ENCODE measurements at places on chromosomes 2 and 18.

- no peak for DNase-seq
These were observed 184.6 kb upstream of the SRD5A2 start for GRCh38 chr2:31765078-31765945.

- DNase-seq: no peak
These were observed 90.9 kb downstream of the MYCN start for GRCh38 chr2:16031058-16031847.

DNA sequence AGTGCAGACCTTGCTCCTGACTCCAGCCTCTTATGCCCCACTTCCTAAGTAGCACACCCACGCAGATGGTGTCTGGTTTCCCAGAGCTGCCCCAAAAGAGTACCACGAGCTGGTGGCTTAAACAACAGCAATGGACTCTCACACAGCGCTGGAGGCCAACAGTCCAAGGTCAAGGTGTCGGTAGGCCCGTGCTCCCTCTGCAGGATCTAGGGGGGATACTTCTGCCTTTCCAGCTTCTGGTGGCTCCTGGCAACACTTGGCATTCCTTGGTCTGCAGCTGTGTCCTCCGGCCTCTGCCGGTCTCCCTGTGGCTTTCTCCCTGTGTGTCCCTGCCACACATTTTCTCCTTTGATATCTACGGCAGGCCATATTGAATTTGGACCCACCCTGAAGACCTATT, 99.0 kb downstream of the TSHZ1 start:
- no peak for DNase-seq

GRCh38 chr18:59918320-59918755, 18.5 kb downstream of the PMAIP1 start:
- DNase-seq: no peak

DNA sequence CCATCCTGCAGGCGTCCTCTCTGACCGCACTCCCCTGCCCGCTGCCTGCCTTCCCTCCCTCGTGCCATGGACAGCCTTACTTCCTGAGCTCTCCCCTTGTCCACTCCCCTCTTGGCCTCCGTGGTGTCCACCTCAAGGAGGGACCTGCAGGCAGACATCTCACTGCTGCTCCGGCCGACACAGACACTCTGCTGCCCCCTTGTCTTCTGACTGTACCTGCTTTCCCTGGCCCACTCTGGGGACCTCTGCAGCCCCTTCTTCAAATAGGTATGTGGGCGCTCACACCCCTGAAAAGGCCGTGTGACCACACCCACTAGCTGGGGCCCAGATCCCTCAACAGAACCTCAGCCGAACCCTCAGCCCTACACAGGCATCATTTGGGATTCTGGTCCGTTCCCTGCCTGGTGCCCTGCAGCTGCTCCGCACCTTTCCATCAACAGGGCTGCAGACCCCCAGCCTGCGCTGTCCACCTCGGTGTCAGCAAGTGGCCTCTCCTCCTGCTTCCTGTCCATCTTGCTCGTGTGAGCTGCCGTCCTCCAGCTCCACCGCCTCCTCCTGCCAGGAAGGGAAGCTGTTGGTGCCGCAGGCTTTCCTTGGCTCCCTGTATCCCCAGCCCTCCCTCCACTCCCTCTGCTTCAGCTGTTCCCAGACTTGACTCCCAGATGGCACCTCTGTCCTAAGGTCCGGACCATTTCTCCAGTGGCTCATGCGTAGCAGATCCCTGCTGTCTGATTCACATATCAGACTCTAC, 94.1 kb downstream of the KLHL29 start:
- no peak for DNase-seq

GRCh38 chr2:213022987-213023386, 128.4 kb downstream of the IKZF2 start:
- peak; percentile 18 for DNase-seq

DNA sequence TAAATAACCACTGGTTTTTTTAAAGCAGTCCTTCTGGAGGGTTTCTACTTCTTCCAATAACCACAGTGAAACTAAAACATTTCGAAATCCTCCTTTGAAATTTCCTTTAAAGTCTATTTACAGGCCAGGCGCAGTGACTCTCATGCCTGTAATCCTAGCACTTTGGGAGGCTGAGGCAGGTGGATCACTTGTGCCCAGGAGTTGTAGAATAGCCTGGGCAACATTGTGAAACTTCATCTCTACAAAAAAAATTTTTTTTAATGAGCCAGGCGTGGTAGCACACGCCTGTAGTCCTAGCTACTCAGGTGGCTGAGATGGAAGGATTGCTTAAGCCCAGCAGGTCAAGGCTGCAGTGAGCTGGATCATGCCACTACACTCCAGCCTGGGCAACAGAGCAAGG, 15.2 kb downstream of the KIDINS220 start:
- DNase-seq: no peak

DNA sequence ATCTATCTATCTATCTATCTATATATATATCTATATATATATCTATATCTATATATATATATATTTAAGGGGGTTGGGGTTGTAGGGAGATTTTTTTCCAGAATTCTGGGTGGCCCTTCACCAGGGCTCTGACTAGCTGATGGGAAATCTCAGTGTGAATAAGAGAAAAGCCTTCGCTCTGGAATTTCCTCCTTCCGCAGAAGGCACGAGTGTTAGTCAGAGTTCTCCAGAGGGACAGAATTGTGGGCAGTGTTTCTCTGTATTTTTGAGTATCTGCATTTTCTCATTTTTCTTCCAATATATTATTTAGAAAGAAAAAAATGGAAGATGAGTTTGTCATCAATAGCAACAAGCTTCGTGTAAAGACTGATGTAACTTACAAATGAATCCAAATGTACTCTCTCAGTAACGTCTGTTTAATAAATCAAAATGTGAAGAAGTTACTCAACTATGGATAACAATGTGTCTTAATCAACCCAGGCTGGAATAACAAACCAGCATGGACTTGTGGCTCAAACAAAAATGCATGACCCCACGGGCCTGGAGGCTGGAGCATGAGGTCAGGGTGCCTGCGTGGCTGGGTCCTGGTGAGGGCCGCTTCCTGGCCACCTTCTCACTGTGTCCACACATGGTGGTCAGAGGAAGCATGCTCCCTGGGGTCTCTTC, 10.6 kb upstream of the SNTG2 start:
- DNase-seq: no peak

- DNase-seq: no peak
These were observed 239.5 kb upstream of the KLHL29 start for GRCh38 chr2:23145460-23145859.

GRCh38 chr18:48859311-48860268, 91.2 kb downstream of the SMAD7 start:
- DNase-seq: no peak

DNA sequence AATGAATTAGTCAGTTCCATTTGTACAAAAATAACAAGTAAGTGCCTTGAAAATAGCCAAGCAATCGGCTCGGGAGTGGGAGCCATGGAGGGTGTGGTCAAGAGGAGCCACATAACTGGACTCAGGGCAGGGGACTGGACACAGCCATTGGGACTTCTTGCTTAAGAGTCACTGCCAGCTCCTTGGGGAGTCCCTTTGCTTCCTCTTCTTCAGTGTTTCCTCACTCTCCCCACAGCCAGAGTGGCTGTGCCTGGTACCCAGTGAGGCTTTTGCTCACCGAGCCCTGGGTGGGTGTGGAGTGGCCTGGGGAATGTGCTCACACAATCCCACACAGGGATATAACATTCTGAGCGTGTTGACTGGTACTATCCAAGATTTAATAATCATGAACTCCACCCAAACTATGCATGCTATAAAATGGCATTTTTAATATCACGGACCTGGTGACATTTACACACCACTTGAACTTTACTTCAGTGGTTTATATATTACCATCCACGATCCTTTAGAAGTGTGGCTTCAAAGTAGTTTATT, 94.6 kb downstream of the PTGR3 start:
- no peak for DNase-seq

GRCh38 chr2:86283411-86284030, 53.9 kb downstream of the REEP1 start:
- no peak for DNase-seq

DNA sequence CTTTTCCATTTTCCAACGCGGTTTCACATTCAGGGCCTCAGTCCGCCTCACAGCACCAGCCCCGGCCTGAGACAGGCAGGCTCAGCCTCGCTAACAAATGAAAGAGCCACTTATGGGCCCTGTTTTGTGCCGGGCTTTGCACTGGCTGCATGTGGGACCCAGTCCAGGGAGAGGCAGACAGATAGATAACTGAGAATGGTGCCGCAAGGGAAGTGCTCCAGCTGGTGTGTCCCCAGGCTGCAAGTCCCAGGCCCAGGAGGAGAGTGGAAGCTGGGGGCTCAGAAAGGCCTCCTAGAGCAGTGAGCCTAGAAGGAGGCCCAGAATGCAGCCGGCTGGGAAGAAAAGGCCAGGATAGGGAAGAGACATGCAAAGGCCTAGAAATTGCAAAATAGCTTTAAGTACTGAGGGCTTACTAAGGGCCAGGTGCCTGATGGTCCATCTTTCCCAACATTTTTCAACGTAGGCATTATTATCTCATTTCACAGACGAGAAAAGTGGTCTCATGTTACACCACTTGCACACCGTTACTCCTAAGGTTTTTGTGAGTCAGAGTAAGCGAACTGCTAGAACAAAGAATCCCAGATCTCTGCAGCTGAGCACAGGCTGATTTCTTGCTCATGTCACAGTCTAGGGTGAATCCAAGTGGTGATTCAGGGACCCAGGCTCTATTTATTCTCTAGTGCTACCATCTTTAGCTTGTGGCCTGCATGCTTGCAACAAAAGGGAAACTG, 26.0 kb downstream of the ADRA2B start:
- DNase-seq: no peak

- DNase-seq: no peak
These were observed 71.0 kb upstream of the TAF1B start for GRCh38 chr2:9772035-9772998.

- DNase-seq: peak; percentile 42
These were observed 68.6 kb downstream of the ZC3H6 start for GRCh38 chr2:112343827-112344585.

- no peak for DNase-seq
These were observed 90.3 kb downstream of the PTPN4 start for GRCh38 chr2:119849838-119850565.

GRCh38 chr18:51857989-51858388, 482.0 kb upstream of the DCC start:
- no peak for DNase-seq

DNA sequence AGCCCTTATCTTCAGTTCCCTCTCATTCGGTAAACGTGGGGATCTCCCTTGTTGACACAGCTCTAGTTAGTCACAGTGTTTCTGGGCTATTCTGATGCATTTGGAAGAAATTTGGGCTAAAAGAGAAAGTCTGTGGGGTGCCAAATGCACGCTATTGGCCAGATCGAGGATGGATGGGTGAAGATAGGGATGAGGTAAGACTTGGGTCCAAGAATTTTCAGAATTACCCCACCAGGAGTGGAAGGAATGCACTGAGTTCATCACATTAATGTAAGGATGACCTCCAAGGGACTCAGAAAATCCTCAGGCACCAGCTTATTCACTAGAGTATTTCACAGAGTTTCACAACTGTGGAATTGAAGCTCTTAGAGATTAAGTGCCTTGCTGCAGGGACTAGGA, 49.3 kb downstream of the NRP2 start:
- peak; percentile 41 for DNase-seq

DNA sequence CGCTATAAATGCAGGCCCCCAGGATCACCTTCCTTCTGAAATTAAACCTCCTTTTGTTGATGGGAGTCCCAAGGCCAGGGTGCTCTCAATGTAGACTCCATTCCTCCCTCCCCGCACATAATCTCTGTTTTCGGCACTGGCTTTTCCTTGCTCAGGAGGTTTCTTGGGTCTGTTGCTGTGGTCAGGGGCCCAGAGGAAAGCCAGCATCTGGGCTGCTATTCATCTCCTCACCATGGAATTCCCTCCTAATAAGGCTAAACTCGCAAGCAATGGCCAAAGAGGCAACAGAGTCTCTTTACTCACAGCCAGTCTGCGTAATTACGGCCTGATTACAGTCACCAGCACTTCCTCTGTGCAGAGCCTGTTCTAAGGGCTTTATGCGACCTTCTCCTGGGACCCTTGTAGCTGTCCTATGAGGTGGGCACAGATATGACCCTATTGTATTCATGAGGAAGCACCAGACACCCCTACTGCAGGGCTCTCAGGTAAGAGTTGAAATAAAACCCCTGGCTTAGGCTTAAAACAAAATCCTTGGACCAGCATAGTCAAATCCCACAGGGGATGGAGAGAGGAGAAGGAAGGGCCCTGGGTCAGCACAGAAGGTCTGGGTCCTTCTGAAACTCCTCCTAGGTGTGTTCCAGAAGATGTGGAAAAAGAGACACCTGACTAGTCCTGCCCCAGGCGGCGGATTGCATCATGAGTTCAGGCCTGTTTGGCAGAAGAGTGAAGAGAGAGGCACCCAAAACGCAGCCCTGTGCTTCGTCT, 105.0 kb upstream of the SH3BP4 start:
- DNase-seq: no peak

- no peak for DNase-seq
These were observed 160.8 kb upstream of the MAPRE2 start for GRCh38 chr18:34880403-34880802.

GRCh38 chr2:143177096-143177786, 48.0 kb downstream of the ARHGAP15 start:
- DNase-seq: peak; percentile 34

- DNase-seq: no peak
These were observed 322.9 kb downstream of the GBX2 start for GRCh38 chr2:235845245-235845644.

DNA sequence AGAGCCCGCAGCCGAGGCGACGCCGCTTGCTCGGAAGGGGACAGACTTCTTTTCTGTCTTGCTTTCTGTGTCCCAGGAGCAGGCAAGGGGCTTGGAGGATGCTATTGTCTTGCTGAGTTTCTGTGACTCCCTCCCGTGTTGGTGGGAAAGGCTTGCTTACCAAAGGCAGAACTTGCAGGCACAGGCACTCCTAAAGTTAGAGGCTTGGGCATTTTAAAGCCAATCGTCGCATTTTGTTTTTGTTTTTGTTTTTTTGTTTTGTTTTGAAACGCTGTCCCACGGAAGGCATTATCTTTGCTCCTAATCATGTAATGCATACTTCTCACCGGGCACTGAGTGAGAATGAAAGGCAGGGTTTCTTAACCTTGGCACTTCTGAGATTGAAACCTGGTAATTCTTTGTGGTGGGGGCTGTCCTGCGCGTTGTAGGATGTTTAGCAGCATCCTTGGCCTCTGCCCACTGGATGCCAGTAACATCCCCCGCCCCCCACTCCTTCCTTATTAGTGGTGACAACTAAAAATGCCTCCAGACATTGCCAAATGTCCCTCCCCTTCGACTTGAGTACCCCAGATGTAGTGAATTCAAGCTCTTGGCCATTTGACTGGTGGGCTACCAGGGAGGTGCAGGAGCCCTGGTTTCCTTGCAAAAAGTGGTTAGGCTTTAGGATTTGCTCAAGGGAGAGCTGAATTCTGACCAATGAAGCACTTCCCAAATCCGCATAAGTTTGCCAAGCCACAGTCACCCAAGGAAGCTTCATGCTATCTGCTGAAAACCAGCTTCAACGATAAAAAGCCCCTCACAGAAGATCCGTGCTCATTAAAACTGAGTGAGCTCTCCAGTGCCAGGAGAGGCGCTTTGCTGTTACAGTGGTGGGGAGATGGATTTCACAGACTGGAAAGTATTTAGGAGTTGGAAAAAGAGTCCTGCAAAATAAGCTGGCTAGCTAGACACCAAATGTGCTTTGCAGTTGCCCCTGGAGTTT, 1.2 kb downstream of the ANTXR1 start:
- peak; percentile 47 for DNase-seq

GRCh38 chr2:46332686-46333281, 35.6 kb downstream of the EPAS1 start:
- no peak for DNase-seq
